ENCODE measurements at places on chromosomes 2 and 18. TPM values are rescaled to one million over a fixed set of nuclear protein-coding genes. Genes with fewer than 3 reads are reported as not detected.

The SMYD1 gene
- total RNA-seq = not detected

The CABLES1 gene
- 35.7 TPM for total RNA-seq

The PECR gene
- total RNA-seq = 27.5 TPM

The IL36RN gene
- total RNA-seq = not detected

The DYSF gene
- 0.15 TPM for total RNA-seq

The ZNF892 gene
- 7.9 TPM for total RNA-seq

The SLC9A4 gene
- total RNA-seq = not detected

The GALNT13 gene
- total RNA-seq = 0.17 TPM

Data from smooth muscle cell of trachea (primary cell).